ENCODE measurements at places on chromosomes 12 and 14. TPM values are rescaled to one million over a fixed set of nuclear protein-coding genes. Genes with fewer than 3 reads are reported as not detected.

Gene PTPRO
- 0.10 TPM for total RNA-seq

Gene ORMDL2
- total RNA-seq, result 27.2 TPM

Gene SLC25A21
- 0.67 TPM for total RNA-seq

Gene TIGAR
- 4.8 TPM for total RNA-seq

Gene STON2
- 89.6 TPM for total RNA-seq

Gene KLHL33
- total RNA-seq, result 2.0 TPM

Gene GPR65
- 0.45 TPM for total RNA-seq

Gene BMAL2
- 0.63 TPM for total RNA-seq

Gene GYS2
- not detected for total RNA-seq

Gene COL2A1
- total RNA-seq, result not detected

- H3K4me3 ChIP-seq, result no peak overlapping the region
- DNase-seq, result no peak
- H3K27me3 ChIP-seq, result no peaks in the 10 kb centered on the region
- no peaks in the 10 kb centered on the region for H3K36me3 ChIP-seq
- no peaks in the 10 kb centered on the region for H3K4me1 ChIP-seq
Measured at GRCh38 chr14:80477388-80478160, 266.3 kb upstream of the DIO2 start.

- H3K4me3 ChIP-seq, result no peak overlapping the region
- H3K36me3 ChIP-seq, result no peaks in the 10 kb centered on the region
- DNase-seq, result no peak
- no peak overlapping the region for H3K27ac ChIP-seq
- peaks cover 6% of the 10 kb centered on the region for H3K4me1 ChIP-seq
- H3K27me3 ChIP-seq, result no peaks in the 10 kb centered on the region
Measured at GRCh38 chr14:53037016-53037415, 86.2 kb upstream of the FERMT2 start.

DNA sequence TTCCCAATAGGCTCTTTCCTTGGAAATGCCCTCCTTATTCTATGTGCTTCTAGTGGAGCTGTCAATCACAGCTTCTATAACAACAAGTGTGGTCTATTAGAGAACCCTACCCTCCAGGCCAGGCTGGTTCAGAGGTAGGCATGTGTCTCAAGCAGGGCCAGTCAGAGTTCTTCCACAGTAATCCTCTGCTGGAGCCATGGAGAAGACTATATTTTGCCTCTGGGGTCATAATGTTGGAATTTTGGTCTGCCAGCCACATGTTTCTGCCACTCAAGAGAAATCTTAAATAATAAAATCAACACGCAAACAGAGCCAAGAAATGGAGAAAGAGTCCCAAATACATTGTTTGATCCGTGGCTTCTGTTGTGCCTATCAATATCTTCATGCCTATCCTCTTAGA is 23.8 kb upstream of the FICD start:
- no peaks in the 10 kb centered on the region for H3K4me1 ChIP-seq
- H3K27ac ChIP-seq, result no peak overlapping the region
- no peak overlapping the region for H3K4me3 ChIP-seq

- no peak for DNase-seq
- no peak overlapping the region for H3K4me3 ChIP-seq
- H3K4me1 ChIP-seq, result no peaks in the 10 kb centered on the region
- H3K27me3 ChIP-seq, result no peaks in the 10 kb centered on the region
- H3K27ac ChIP-seq, result no peak overlapping the region
Measured at GRCh38 chr12:66011731-66012130, 118.8 kb downstream of the LLPH start.

DNA sequence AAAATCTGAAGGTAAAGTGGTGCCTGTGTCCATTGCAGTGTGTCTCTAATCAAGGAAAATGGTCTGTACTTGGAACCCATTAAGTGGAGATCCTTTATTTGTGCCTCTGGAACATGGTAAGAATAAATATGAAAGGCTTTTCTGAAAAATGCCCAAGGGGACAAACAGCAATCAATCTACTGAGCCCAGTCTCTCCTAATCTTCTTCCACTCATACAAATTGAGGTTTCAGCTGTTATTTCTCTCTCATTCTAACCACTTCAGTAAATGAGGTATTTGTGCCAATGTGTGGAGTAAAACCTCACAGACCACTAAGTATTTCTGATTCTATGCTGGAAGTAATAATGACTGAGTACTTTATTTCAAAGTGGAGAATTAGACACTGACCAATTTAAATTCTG is 82.3 kb upstream of the ST8SIA1 start:
- H3K4me1 ChIP-seq, result peaks cover 37% of the 10 kb centered on the region
- no peak for DNase-seq
- no peaks in the 10 kb centered on the region for H3K36me3 ChIP-seq

DNA sequence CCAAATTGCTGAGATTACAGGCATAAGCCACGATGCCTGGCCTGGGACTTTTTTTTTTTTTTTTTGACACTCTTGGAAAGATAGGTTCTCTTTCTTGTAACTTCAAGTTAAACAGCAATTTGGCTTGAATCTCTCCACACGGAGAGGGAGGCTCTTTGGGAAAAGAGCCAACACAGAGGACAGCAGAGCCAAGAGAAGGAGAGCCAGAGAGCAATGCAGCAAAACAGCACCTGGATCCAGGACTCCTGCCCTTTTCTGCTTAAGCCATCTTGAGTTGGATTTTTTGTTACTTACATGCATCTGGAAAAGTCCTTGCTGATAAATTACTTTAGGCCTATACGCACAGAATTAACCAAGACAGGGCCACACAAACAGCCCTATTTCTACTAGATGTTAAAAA is 176.8 kb downstream of the APAF1 start:
- no peak overlapping the region for H3K27ac ChIP-seq
- H3K27me3 ChIP-seq, result no peaks in the 10 kb centered on the region
- no peaks in the 10 kb centered on the region for H3K36me3 ChIP-seq
- H3K4me1 ChIP-seq, result peaks cover 13% of the 10 kb centered on the region

GRCh38 chr14:34462132-34462893 is at the start of gene SPTSSA:
Gene SPTSSA (minus strand): TSS chr14:34462240. CDS start chr14:34462207, 33 bp downstream.
- peak; percentile 91 for DNase-seq
- peak within 1 kb of the TSS; percentile 83 for H3K4me3 ChIP-seq
- H3K27ac ChIP-seq, result peak within 1 kb of the TSS; percentile 71
- peaks cover 4% of the 10 kb centered on the region for H3K4me1 ChIP-seq
- no peaks in the 10 kb centered on the region for H3K36me3 ChIP-seq

- DNase-seq, result peak; percentile 38
- H3K4me1 ChIP-seq, result no peaks in the 10 kb centered on the region
- no peak overlapping the region for H3K4me3 ChIP-seq
- no peaks in the 10 kb centered on the region for H3K27me3 ChIP-seq
Measured at GRCh38 chr12:55797068-55797467, 20.5 kb downstream of the SARNP start.

- H3K4me3 ChIP-seq, result no peak overlapping the region
- no peaks in the 10 kb centered on the region for H3K27me3 ChIP-seq
- H3K4me1 ChIP-seq, result no peaks in the 10 kb centered on the region
- no peak for DNase-seq
Measured at GRCh38 chr12:100229036-100229635, 28.5 kb downstream of the ACTR6 start.

DNA sequence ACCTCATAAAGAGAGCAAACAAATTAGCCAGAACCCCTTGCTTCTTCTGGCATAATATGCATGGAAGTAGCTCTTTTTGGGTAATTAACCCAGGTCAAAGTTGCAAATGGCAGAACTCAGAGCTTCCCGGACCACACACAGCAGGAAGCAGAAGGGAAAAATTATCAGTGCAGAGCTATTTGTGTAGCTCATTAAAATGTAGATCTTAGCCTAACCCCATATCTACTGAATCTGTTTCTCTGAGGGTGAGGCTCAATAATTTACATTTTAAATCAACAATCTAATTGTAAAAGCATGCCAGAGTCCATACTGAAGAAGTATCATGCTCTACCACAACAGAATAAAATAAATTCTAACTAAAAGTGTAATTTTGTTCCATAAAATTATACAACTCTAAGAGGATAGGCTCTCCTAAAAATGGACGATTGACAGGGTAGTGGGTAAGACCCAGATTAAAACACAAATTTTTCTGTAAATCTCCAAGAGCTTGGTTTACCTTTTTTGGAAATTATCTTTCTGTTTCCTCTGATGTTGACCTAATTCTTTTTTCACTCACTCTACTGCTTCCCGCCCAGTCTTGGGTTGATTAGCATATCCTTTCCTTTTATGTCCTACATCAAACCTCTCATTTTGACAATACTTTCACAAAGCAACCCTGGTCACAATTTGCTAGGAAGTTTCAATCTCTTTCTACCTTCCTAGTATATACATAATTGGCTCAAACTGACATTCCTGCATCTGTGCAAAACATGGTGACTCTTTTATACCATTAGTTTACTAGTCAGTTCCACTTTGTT is 213.3 kb upstream of the SLC16A7 start:
- H3K27ac ChIP-seq, result no peak overlapping the region
- no peak for DNase-seq
- H3K27me3 ChIP-seq, result no peaks in the 10 kb centered on the region
- no peaks in the 10 kb centered on the region for H3K36me3 ChIP-seq
- H3K4me1 ChIP-seq, result no peaks in the 10 kb centered on the region

DNA sequence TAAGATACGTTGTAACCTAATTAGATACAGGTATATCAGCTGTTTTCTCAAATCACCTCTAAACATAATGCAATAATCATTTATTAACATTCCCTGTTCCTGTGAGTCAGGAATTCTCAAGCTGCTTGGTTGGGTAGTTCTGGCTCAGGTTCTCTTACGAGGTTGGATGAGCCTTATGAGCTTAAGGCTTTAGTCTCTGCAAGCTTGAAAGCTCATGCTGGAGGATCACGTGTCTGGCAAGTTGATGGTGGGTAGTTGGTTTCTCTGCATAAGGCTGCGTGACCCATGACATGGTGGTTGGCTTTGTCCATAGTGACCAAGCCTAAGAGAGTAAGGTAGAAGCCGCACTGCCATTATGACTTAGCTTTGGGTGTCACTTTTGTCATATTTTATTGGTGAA is 62.0 kb downstream of the PLEKHA5 start:
- H3K27me3 ChIP-seq, result no peaks in the 10 kb centered on the region
- H3K4me3 ChIP-seq, result no peak overlapping the region
- H3K27ac ChIP-seq, result no peak overlapping the region
- DNase-seq, result peak; percentile 8
- H3K36me3 ChIP-seq, result no peaks in the 10 kb centered on the region

DNA sequence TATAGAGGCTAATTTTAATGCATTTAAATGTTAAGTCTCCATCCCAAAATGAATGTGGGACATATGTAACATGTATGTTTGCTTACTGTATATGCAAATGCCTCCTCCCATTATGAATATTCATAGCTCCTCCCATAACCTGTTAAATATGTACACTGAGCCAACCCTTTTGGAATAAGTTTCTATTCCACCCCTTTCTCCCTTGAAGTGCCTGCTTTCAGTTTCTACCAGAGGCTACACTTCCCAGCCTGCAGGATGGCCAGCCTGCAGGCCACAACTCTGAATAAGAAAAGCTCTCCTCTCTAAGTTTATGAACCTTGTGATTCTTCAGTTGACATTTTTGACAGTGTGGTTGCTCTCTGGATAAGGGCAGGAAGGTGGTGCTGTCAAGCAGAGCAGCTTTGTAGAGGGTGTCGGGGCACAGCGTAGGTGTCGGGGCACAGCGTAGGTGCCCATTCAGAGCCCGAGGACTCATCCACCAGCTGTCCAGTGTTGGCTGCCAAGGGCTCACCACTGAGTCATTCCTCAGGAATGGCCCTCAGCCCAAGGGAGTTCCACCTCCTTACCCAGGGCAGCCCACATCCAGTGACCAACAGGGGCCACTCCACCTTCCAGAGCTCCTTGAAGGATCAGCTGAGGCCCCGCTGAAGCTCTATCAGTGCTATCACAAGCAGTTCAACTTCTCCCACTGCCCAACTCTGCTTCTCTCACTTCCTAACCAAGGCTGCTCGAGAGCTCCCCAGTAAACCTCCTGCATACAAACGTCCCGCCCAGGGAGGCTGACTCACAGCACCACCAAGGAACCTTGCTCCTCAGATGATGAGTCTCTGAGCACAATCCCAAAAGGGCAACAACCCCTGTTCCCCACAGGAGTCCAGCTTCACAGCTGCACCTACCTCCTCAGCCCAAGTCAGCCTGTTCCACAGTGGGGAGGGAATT is 31.4 kb downstream of the VWF start:
- no peaks in the 10 kb centered on the region for H3K4me1 ChIP-seq
- H3K27me3 ChIP-seq, result no peaks in the 10 kb centered on the region
- no peak overlapping the region for H3K4me3 ChIP-seq
- no peak overlapping the region for H3K27ac ChIP-seq

- H3K4me3 ChIP-seq, result no peak overlapping the region
- DNase-seq, result no peak
- no peaks in the 10 kb centered on the region for H3K4me1 ChIP-seq
- no peaks in the 10 kb centered on the region for H3K27me3 ChIP-seq
- no peaks in the 10 kb centered on the region for H3K36me3 ChIP-seq
- no peak overlapping the region for H3K27ac ChIP-seq
Measured at GRCh38 chr12:117738233-117738632, 230.6 kb downstream of the KSR2 start.

DNA sequence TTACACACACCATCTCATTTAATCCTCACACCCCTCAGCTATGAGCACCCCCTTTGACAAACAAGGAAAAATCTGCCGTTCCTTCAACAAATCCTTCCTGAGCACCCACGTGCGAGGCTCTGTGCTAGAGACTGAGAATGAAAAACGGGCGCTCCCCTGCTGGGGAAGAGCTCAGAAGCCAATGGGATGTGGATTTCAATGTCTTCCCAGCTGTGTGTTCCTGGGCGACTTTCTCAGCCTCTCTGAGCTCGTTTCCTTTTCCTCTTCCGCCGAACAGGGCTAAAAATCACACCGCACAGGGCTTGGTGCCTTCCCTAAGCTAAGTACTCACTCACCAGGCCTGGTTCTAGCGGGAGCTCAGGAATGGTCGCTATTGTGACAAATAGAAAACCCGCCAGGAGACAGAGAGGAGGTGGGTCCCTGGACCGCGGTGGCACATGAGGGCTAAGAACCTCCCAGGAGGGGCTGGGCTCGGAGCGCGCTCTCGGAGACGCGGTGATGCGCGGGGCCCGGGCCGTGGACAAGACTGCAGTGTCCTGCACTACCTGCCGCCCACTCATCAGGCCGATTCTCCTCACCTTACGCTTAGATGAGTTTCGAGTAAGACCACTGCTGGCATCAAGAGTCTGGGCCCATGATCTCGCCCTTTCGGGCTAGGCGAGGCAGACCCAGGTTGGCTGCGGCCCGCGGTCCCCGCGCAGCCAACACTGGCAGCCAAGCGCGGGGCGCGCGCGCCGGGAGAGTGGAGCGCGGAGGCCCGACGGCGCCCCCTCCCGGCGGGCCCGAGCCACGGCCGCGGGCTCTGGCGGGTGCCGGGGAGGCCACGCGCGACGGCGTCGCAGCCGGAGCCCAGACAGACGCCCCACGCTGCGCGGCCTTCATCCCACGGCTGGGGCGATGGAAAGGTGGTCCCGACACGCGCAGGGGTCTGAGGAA is 17.0 kb downstream of the ZDHHC22 start:
- no peak overlapping the region for H3K4me3 ChIP-seq
- H3K4me1 ChIP-seq, result peaks cover 54% of the 10 kb centered on the region
- no peaks in the 10 kb centered on the region for H3K36me3 ChIP-seq

Measured in thyroid gland (tissue), 4 donors.